Cortex of kidney (tissue), 1 donor: ENCODE measurements at places on chromosomes 4 and X.

DNA sequence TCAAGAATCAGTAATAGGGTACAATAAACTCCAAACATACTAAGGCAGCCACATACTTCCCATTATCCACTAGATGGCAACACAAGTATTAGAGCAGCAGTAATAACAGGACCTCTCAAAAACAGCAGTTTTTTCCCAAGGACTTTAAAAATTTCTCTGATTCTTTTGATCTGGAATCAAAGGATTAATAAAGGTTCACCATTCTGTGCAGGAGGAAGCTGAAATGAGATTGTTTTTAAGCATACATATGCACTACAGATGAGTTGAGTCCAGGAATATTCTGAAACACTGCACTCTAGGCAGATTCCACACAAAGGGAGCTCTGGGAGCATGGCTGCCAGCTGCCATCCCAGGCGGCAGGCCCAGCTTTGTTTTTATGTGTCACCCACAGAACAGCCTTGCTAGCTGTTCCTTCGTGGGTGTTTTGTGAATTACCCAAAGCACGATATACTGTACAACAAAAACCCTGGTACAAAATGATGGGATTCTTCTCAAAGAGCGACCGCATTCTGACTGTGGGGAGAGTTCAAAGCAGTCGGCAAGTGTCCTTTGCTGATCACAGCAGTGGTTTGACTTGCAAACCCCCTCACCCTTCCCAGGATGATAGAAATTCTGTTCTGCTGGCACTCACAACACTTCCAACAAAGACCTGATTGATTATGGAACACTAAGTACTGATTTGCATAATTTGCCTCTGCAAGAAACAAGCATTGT lies 61.0 kb downstream of the STX18 start:
- no peak for DNase-seq

GRCh38 chr4:128347930-128348660 lies 60.5 kb upstream of the PGRMC2 start:
- DNase-seq, result no peak

- no peak for DNase-seq
These were observed 20.0 kb downstream of the NDP start for GRCh38 chrX:43953218-43953617.

GRCh38 chr4:472881-473569 lies 25.9 kb downstream of the ZNF721 start:
- no peak for DNase-seq

GRCh38 chr4:158808399-158808798 lies 39.6 kb downstream of the FNIP2 start:
- no peak for DNase-seq

DNA sequence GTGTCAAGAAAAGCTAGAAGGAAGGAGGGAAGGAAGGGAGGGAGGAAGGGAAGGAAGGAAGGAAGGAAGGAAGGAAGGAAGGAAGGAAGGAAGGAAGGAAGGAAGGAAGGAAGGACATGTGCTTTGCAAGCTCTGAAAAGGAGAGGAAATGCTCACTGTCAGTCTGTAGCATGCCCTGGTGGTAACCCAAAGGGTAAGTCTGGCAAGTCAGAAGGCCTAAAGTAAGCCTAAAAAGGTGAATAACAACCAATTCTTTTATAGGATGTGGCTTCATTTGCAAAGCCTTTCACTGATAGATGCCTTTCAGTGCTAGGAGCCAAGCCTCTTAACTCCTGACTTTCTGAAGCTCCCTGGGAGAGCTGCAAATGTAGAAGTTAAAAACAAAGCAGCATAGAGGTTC lies 542.6 kb downstream of the CFAP47 start:
- no peak for DNase-seq

DNA sequence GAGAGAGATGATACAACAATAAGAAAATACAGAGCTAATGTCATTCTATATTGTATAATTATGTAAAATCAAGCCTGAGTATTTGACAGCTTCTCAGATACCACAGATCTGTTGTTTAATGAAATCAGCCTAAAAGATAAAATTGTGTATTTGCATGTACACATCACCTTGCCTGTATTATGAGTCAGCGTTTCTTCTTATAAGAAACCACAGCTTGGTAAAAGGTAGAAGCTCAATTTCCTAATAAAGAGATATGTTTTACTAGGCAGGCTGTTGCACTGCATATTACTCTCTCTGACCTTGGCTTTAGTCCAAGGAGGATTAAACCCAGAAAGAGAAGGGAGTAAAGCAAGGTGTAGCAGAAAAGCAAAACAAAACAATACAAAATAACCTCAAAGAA lies 121.3 kb downstream of the PPARGC1A start:
- no peak for DNase-seq

DNA sequence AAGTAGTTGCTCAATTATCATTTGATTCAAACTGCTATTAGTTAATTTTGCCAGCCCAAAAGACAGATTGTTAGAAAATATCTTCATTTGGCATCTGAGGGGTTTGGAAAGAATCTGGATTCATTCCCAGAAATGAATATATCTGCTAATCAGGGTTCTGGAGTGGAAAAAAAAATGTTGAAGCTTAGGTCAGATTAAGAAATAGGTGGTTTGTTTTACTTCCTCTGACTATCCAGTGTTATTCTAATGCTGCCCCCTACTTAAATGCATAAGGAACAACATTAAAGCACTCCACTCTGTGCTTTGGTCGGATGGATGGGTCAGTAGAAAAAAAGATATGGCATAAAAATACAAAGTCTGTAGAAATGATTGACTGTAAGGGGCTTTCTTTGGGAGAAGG lies 89.0 kb downstream of the LUZP4 start:
- no peak for DNase-seq

DNA sequence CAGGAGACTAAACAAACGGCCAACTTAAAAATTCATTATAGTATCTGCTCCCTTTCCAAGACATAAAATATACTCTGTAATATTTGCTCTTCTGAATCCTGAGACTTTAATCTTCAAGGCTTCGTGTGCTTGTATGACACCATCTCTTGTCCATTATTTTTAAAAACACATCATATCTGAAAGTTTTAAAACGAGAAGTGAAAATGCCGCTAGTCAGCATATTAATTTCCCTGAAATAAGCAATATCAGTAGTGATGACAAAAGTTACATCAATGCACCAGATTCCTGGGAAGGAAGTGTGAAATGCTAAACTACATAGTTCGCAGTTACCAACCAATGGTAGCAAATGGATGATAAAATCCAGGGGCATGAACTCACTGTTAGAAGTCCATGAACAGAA lies 66.8 kb upstream of the EXOC1L start:
- no peak for DNase-seq

DNA sequence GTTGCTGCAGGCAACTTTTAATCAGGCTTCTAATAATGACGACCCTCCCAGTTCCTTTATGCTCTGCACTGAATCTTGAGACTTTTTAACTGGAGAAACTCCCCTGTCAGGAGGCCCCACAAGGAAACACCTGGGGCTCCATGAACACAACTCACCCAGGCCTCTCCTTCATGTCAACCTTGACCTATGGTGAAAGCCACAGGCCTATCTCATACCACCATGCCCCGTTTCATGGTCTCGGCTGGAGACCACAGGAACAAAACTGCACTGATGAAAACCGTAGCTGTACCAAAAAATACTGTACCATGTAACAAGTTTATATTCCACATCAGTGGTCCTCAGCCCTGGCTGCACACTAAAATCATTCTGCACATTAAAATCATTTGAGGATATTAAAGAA lies 57.0 kb downstream of the ZNF827 start:
- DNase-seq, result no peak

DNA sequence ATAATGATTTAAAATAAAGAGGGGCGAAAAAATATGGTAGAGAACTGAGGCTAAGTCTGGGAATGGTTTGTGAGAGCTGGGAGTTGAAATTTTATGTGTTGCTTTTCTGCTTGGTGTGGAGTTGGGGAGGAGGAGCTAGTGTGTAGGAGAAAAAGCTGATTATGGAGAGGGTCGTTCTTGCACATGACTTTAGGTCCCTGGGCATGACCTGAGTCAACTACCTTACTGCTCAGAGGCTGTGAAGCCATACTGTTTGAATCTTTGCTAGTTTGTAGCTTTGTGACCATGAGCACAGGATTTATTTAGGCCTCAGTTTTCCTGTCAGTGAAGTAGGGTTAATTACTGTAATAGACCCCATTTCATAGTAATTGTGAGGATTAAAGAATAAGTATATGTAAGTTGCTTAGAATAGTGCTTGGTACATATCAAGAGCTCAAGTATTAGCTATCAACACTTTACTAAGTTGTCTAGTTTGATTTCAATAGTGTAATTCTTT lies 78.6 kb downstream of the KDM6A start:
- DNase-seq, result no peak

- DNase-seq, result no peak
These were observed 182.2 kb downstream of the GABRB1 start for GRCh38 chr4:47213539-47213938.

GRCh38 chrX:10110984-10111363 lies 45.8 kb upstream of the CLCN4 start:
- DNase-seq, result no peak

DNA sequence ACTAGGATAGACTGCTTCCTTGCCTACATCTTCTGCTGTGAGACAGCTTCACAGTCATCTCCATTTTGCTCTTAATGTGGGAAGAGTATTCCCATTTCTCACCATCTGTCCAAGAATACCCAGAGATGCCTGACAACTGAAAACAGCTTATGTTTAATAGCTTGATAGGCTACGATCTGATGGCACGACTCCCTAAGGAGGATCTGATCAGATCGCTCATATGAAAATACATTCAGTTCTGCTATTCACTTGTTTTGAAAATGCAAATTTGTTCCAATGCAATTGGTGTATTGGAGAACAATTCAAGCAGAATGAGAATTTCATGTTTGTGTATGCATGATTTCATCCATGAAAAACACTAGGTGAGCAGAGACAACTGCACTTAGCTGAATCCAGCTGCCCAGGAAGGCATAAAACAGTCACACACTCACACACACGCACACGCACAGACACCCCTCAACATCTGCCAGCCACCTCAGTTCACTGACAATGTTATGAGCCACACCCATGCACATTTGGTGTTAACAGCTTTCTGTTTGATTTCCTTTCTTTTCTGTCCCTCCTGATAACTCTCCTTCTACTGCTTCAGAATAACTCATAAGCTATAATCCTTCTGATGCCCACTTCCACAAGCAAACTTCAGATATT lies 29.6 kb downstream of the TRIML1 start:
- no peak for DNase-seq

DNA sequence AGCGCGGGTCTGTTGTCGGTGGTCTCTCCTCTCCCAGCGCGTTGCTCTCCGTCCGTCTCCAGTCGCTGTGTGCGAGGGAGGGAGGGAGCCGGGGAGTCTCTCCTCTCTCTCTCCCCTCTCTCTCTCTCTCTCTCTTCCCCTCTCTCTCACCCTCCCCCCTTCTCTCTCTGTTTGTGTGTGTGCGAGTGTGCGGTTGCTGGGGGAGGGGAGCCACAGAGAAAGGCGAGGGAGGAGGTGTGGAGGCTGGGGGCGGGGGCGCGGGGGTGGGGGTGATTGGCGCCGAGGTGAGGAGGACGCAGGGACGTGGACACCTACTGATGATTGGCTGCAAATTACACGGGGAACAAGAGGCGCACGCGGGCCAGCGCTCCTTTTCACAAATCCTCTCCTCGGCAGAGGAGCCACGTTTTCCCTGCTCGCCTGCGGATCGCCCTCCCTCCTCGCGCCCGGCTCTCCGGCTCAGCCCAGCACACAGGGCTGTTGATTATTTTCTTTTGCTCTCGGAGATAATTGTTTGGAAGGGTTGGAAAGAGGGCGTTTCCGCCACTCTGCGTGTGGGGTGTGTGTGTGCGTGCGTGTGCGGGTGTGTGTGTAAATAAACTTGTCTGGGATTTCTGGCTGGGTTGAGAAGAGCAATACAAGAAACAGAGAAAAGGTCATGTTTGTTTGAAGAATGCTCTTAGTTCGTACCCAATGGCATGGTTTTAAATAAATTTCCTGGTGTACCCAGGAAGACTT lies at the start of gene CXXC4:
Gene CXXC4, minus strand, starts transcription at position 73 of the 738 bp plus-strand sequence. CDS start 3,092 bp downstream, outside the sequence.
- no peak for DNase-seq

- no peak for DNase-seq
These were observed at the start of gene ETNPPL for GRCh38 chr4:108762559-108763225. TSS of gene ETNPPL (minus strand) at chr4:108763053. CDS start at chr4:108762898, 155 bp downstream.

- no peak for DNase-seq
These were observed 99.5 kb downstream of the COX18 start for GRCh38 chr4:72969976-72970375.

- no peak for DNase-seq
These were observed 70.6 kb downstream of the MGST2 start for GRCh38 chr4:139736274-139736660.

DNA sequence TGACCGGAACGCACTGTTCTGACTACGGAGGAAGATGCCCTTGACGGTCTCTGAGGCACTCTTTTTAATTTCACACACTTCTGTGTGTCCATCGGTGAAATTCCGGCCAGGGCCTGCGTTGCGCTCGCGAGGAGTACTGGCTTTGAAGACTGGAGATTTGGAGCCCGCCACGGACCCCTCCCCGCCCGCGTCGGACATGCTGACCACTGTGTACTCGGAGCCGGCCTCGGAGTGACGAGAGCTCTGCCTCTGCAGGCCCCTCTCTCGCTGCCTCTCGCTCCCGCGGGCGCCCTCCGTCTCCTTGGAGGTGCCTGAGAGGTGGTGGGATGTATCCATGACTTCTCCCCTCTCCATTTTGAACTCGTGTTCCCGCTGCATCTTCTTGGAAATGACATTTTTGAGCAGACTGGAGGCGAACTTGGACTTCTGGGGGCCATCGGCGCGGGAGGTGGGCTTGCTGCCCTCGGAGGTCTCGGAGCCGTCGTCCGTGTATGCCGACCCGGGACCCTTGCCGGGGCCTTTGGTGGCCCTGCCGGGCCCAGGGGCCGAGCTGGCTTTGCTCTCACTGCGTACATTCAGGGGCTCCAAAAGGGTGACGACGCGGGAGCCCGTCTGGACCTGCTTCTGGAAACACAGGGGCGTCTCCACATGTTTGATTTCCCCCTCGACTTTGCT lies 5.7 kb downstream of the C4orf54 start:
- DNase-seq, result no peak

- no peak for DNase-seq
These were observed 983.7 kb upstream of the PABPC4L start for GRCh38 chr4:135185256-135185655.

DNA sequence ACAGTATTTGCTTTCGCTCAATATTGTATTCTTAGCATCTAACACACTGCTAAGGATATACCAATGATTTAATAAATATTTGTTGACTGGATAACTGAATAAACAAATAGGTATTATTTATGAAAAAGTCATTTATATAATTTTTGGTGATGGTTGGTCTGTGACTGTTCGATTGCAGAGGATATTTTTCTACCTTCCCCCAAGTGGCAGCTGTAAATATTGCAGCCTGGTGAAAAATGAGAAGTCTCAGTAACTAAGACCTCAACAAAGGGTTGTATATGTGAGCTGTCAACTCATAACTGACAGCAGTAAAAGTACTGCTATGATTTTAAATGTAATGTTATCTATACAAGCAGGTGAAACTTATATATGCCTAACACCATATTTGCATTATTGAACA lies 36.0 kb downstream of the HTR2C start:
- DNase-seq, result no peak

- DNase-seq, result no peak
These were observed 946.4 kb downstream of the PDHA2 start for GRCh38 chr4:96786306-96786705.

DNA sequence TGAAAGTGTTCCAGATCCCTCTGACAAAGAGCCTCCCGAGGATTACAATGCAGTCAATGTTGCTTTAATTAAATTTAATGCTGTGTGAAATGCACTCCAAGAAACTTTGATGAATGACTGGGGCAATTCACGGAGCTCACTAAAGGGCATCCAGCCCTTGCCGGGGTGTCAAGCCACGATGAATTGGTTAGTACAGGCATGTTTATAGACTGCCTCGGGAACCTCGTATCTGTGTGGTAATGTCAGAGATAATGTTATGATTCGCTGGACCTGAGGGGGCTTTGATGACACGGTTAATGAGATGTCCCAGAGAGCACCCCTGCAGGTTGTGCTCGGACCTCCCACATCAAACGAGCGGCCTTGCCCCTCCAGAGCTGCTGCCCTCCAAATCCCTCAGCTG lies 428.8 kb downstream of the NKX6-1 start:
- DNase-seq, result no peak
